ENCODE measurements at places on chromosomes 6 and 20. TPM values are rescaled to one million over a fixed set of nuclear protein-coding genes. Genes with fewer than 3 reads are reported as not detected.

- no peak for DNase-seq
Measured at GRCh38 chr6:42564506-42564825, 637 bp downstream of the UBR2 start.

DNA sequence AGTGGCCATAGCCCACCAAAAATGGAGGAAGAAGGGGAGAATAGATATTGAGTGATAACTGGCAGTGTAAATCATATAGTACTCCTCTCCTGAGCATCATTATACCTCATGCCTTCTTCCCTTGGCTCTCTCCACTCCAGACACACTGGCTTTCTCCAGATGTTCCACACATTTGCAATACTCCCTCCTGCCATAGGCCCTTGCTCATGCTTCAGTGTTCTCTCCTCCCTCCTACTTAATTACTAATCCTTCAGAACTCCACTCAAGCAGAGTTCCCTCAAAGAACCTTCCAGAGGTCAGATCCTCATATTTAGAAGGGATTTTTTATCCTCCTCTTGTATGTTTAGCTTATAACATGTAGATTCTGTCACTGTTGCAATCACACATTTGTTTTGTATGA lies 279.5 kb upstream of the SUPT3H start:
- no peak for DNase-seq

DNA sequence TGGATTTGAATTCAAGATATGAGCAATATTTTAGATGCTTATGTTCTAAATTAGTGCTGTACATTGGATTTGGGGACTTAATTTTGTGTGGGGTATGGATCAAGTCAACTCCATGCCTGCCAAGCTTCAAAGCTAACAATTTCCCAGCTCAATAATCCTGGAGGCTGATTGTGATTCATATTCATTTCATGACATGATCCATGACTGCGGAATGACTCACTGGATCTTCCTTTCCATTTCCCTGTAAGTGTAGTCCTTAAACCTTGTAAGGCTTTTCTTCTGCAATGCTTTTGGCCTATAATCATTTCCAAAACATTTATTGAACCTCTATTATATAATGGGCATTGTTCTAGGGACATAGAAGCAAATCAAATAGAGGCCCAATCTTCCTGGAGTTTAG lies 44.7 kb upstream of the CCN2 start:
- no peak for DNase-seq

DNA sequence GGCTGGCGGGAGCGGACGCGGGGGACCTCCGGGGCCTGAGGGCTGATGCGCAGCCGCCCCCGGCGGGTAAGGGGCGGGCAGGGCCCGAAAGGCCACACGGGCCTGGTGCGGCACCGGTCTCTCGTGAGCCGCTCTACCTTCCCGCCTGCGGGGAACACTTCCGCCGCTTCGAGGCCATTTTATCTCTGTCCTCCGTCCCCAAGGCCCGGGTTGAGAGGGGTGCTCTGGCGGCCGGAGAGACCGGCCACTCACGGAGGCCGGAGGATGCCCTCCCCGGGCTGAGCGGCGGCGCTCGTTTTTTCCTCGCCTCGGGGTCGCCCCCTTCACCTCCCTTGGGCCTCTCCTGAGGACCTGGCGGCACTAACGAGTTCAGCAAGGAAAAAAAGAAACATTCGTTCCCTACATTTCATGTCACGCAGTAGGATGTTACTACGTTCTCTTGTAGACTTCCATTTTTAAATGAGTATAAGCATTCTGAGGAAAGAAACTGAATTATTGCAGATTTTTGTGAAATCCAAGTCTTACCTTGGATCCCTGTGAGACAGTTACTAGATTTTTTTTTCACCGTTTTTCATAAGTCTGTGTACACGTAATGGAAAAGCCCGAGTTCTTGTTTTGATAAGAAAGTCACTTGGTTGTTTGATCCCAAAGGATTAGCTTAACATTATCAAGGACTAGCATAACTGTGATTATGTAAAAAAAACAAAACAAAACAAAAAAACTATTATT lies 575 bp downstream of the WTAP start:
- DNase-seq = no peak

DNA sequence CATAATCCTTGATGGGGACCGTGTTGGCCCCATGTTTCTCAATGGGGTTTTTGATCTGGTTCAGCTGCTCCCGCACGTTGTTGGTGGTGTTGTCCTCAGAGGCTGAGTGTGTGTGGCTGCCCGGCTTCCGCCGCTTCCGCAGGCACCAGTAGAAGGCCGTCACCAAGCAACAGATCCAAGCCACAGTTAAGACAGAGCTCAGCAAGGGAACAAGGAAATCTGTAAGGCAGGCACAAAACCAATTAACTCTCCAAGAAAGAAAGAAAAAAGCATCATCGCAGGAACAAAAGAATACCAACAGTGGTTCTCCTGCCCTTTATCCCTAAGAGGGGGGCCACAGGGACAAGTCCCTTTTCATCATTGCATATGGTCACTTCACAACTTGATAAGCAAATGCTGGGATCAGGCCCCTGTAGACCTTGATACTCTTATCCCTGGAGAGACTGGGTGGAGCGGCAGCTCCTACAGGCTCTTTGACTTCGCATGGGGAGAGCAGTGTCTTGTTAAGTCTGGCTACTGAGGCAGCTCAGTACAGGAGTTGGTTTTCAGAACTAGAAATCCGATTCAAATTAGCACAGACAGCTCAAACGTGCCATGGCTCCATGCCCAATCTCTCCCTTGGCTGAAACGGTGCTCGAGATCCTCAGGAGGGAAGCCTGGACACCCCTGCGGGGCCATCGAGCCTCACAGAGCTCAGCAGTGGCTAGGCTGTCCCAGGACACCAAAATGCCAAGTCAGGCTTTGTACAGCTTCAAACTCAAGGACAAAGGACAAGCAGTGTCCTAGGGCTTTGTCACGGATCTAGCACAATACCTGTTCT lies 33.9 kb downstream of the JAG1 start:
- DNase-seq = no peak

Gene B3GAT2
- total RNA-seq = 0.13 TPM

Measured in activated T-cell treated with anti-CD3 and anti-CD28 coated beads, Interleukin-2, amount 50 U/mL, for 4 hours (primary cell).